ENCODE measurements at places on chromosomes 3 and 15. TPM values are rescaled to one million over a fixed set of nuclear protein-coding genes. Genes with fewer than 3 reads are reported as not detected.

GRCh38 chr3:191804935-191805334, 344.0 kb downstream of the PYDC2 start:
- no peaks in the 10 kb centered on the region for H3K36me3 ChIP-seq
- H3K27me3 ChIP-seq, result no peaks in the 10 kb centered on the region
- no peak for DNase-seq
- H3K27ac ChIP-seq, result no peak overlapping the region

The MKRN3 gene
- 2.1 TPM for total RNA-seq

The ZNF660 gene
- 0.21 TPM for total RNA-seq

DNA sequence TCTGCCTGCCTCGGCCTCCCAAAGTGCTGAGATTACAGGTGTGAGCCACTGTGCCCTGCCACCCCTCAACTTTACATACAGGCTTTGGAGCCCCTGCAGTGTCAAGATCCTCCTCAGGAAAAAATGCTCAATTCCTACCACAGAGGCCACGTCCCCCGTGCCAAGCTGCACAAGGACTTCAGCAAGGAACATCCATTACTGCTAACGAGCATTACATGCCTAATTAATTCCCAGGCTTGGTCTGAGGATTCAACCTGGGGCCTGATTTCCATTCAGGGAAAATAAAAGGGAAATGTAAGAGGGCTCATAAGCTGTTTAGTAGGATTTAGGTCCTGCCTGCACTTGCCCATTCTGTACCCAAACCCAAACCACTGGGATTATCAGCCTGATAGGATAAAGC, 161.4 kb downstream of the RAB11A start:
- H3K36me3 ChIP-seq, result no peaks in the 10 kb centered on the region
- H3K27me3 ChIP-seq, result peaks cover 11% of the 10 kb centered on the region
- no peaks in the 10 kb centered on the region for H3K4me1 ChIP-seq
- H3K27ac ChIP-seq, result no peak overlapping the region
- no peak overlapping the region for H3K4me3 ChIP-seq

The XCR1 gene
- 0.05 TPM for total RNA-seq

GRCh38 chr15:79515300-79516027, 83.3 kb downstream of the MINAR1 start:
- no peaks in the 10 kb centered on the region for H3K4me1 ChIP-seq
- H3K36me3 ChIP-seq, result no peaks in the 10 kb centered on the region
- H3K27ac ChIP-seq, result no peak overlapping the region
- H3K4me3 ChIP-seq, result no peak overlapping the region

GRCh38 chr15:77163781-77164384, 93.0 kb upstream of the TSPAN3 start:
- peak overlapping the region; percentile 8 for H3K27ac ChIP-seq
- peaks cover 38% of the 10 kb centered on the region for H3K4me1 ChIP-seq
- H3K36me3 ChIP-seq, result peaks cover 4% of the 10 kb centered on the region
- no peak for DNase-seq
- no peaks in the 10 kb centered on the region for H3K27me3 ChIP-seq

DNA sequence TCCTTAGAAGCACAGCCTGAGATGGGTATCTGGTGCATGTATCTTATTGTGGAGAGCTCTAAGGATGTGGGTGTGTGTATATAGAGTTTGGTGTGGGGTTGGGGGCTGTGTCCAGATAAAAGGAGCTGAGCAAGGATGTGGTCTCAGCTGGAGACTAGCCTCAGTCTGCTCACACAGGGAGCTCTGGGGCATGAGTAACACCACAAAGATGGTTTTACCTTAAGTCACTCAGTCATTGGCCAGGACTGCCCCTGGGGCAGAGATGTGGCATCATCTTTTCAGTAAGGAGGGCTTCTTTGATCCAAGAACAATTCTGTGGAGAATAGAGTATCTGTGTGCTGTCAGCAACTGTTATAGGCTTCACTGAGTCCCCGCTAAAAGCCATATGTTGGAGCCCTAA, 163.4 kb upstream of the NUDT16 start:
- no peaks in the 10 kb centered on the region for H3K36me3 ChIP-seq
- H3K4me1 ChIP-seq, result no peaks in the 10 kb centered on the region
- no peaks in the 10 kb centered on the region for H3K27me3 ChIP-seq

DNA sequence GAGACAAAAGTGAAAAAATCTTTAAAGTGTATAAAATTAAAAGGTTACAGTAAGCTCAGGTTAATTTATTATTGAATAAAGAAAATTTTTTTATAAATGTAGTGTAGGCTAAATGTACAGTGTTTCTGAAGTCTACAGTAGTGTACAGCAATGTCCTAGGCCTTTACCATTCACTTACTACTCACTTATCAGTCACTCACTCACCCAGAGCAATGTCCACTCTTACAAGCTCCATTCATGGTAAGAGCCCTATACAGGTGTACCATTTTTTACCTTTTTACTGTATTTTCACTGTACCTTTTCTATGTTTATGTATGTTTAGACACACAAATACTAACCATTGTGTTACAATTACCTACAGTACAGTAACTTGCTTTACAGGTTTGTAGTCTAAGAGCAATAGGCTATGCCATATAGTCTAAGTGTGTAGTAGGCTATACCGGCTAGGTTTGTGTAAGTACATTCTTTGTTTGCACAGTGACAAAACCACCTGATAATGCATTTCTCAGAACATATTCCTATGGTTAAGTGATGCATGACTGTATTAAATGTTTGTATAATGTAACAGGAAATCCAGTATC, 38.1 kb upstream of the NECTIN3 start:
- no peak overlapping the region for H3K4me3 ChIP-seq
- H3K27me3 ChIP-seq, result no peaks in the 10 kb centered on the region

The LEKR1 gene
- total RNA-seq, result not detected

DNA sequence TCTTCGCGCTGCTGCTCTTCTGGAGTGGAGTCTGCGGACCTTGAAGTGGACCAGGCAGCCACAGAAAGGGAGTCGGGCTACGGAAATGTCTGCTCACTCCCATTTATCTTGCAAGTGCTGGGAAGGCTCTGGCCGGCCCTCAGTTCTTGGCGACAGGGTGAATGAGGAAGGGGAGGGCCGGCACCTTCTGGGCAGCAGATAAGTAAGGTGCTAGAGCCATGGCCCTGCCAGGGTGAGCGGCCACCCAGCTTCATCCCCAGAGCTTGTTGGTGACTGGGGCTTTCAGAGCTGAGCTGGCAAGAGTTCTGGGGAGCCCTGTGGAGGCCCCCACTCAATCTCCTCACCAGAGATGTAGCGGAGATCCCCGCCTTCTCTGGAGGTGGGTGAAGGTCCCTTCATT, 103.5 kb downstream of the ASB7 start:
- no peak overlapping the region for H3K27ac ChIP-seq
- peaks cover 2% of the 10 kb centered on the region for H3K36me3 ChIP-seq
- no peak overlapping the region for H3K4me3 ChIP-seq
- H3K4me1 ChIP-seq, result peaks cover 5% of the 10 kb centered on the region
- DNase-seq, result no peak

GRCh38 chr3:13884851-13885703, 5.2 kb upstream of the WNT7A start:
- peaks cover 34% of the 10 kb centered on the region for H3K27me3 ChIP-seq
- no peak overlapping the region for H3K27ac ChIP-seq
- DNase-seq, result peak; percentile 54
- H3K4me3 ChIP-seq, result no peak overlapping the region
- H3K4me1 ChIP-seq, result no peaks in the 10 kb centered on the region

GRCh38 chr15:69893086-69893485, 204.6 kb downstream of the TLE3 start:
- DNase-seq, result no peak
- H3K36me3 ChIP-seq, result no peaks in the 10 kb centered on the region
- no peak overlapping the region for H3K4me3 ChIP-seq
- H3K27ac ChIP-seq, result no peak overlapping the region

DNA sequence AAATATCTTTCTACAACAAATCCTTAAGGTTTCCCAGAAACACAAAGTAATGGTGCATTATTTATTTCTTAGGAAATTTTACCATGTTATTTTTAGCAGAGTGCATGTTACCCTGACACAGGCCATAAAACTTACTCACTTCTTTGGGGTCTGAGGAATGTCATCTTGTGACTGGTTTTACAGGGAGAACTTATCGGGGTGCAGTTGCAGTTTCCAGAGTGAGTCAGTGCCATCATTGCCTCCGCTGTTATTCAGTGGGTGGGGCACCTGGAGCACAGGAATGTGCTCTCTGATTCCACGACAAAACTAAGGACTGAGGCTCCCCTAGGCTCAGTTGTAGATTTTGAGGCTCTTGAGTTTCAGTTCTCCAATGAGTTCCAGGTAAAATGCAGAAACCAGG, 11.1 kb upstream of the GREM1 start:
- H3K27me3 ChIP-seq, result peaks cover 29% of the 10 kb centered on the region
- peaks cover 2% of the 10 kb centered on the region for H3K36me3 ChIP-seq
- no peak for DNase-seq
- no peak overlapping the region for H3K27ac ChIP-seq
- H3K4me1 ChIP-seq, result no peaks in the 10 kb centered on the region
- H3K4me3 ChIP-seq, result no peak overlapping the region

DNA sequence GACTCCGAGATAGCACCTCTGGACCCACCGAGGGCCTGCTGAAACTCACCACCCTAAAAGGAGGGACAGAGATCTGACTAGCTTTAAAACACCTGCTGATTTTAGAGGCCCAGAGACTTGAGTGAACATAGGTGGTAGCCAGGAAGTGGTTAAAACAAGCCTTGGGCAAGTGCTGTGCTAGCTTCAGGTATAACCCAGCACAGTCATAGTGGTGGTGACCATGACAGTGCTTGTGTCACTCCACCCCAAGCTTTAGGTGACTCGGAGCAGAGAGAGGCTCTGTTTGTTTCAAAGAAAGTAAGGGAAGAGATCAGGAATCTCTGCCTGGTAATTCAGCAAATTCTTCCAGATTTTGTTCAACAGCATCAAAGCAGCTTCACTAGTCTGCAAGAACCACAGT, 641.1 kb upstream of the BCHE start:
- no peaks in the 10 kb centered on the region for H3K27me3 ChIP-seq
- no peaks in the 10 kb centered on the region for H3K4me1 ChIP-seq
- no peak overlapping the region for H3K27ac ChIP-seq
- DNase-seq, result no peak
- H3K36me3 ChIP-seq, result no peaks in the 10 kb centered on the region

- no peak for DNase-seq
- H3K4me3 ChIP-seq, result no peak overlapping the region
- no peaks in the 10 kb centered on the region for H3K36me3 ChIP-seq
Observed at GRCh38 chr3:147462856-147463255, 53.7 kb downstream of the ZIC1 start.

GRCh38 chr15:90046911-90047392, 45.8 kb downstream of the ZNF710 start:
- H3K36me3 ChIP-seq, result no peaks in the 10 kb centered on the region
- no peak overlapping the region for H3K27ac ChIP-seq
- DNase-seq, result no peak
- peaks cover 6% of the 10 kb centered on the region for H3K4me1 ChIP-seq
- no peak overlapping the region for H3K4me3 ChIP-seq
- H3K27me3 ChIP-seq, result no peaks in the 10 kb centered on the region

DNA sequence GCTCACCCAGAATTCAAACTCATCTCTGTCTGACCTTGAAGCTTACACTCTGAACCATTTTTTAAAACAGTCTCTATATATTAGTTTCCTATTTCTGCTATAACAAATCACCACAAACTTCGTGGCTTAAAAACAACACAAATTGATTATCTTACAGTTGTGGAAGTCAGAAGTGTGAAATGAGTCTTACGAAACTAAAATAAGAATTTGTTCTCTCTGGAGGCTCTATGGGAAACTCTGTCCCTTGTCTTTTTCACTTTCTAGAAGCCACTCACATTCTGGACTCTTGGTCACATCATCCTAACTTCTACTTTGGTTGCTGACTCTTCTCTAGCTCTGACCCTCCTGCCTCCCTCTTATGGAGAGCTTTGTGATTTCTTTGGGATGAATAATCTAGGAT, 429.3 kb upstream of the THBS1 start:
- H3K36me3 ChIP-seq, result no peaks in the 10 kb centered on the region
- H3K27ac ChIP-seq, result no peak overlapping the region
- H3K4me3 ChIP-seq, result no peak overlapping the region
- no peak for DNase-seq
- no peaks in the 10 kb centered on the region for H3K4me1 ChIP-seq

GRCh38 chr3:27713078-27713423, 9.1 kb downstream of the EOMES start:
- DNase-seq, result no peak
- H3K4me3 ChIP-seq, result peak overlapping the region; percentile 90
- peaks cover 51% of the 10 kb centered on the region for H3K27me3 ChIP-seq
- H3K4me1 ChIP-seq, result peaks cover 32% of the 10 kb centered on the region
- H3K36me3 ChIP-seq, result peaks cover 13% of the 10 kb centered on the region

DNA sequence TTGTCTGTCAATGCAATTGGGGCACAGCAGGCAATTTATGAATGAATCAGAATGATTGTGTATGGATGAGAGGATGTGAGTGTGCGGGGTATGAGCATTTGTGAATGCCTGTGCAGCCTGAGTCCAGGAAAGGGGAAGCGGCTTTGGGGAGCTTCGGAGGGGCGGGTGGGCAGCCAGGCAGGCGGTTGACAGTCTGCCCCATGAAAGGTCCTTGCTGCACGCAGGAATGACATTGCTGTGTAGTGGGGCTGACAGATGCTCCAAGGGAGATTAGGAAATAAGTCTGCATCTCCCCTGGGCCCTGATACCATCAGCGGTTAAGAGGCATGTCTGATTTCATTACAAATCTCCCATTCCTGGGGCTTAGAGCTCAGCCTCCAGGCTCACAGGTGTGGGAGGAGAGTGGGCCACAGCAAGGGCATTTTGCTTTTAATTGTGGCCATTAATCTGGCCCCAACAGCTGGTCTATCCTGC, 26.4 kb upstream of the TSPAN3 start:
- H3K4me3 ChIP-seq, result no peak overlapping the region
- H3K27me3 ChIP-seq, result peaks cover 8% of the 10 kb centered on the region
- no peaks in the 10 kb centered on the region for H3K36me3 ChIP-seq
- H3K27ac ChIP-seq, result no peak overlapping the region
- no peak for DNase-seq

The MINDY2 gene
- total RNA-seq, result 9.7 TPM

DNA sequence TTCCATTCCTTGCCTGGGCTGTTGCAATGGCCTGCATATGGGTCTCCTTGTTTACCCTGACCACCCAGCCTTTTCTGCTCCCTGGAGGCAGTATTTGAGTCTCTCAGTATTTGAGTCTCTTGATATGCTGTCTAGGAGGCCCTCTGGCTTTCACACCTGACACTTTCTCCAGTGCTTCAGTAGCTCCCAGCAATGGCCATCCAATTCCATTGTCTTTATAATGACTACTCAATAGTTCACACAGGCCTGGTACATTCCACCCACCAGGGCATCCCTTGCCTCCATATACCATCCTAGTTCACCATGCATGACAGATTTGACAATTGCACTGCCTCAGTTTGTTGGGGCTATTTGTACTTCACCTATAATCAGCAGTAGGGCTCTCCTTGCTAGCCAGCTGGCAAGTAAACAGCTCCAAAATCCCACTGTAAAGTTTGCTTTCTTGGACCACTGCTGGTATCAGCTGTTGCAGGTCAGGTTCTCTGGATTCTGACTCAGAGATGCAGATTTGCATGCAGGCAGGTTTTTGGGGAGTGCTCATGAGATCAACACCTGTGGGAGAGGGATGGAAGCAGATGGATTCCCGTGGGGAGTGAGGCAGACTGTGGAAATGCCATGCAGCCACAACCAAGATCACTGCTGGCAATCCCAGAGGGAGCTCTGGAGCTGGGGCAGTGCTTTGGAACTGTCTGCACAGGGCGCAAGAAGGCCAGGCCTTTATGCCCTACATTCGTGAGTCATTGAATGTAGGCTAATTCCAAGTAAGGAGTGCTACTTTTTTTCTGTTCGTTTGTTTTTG, 19.1 kb upstream of the XIRP1 start:
- peaks cover 3% of the 10 kb centered on the region for H3K36me3 ChIP-seq
- H3K4me3 ChIP-seq, result no peak overlapping the region
- peaks cover 20% of the 10 kb centered on the region for H3K27me3 ChIP-seq
- DNase-seq, result no peak
- peaks cover 30% of the 10 kb centered on the region for H3K4me1 ChIP-seq

GRCh38 chr3:118573912-118574311, 460.7 kb downstream of the IGSF11 start:
- H3K4me3 ChIP-seq, result no peak overlapping the region
- no peaks in the 10 kb centered on the region for H3K4me1 ChIP-seq
- no peak for DNase-seq
- no peak overlapping the region for H3K27ac ChIP-seq

Measured in activated T-helper 1 cell treated with anti-CD3 and anti-CD28 coated beads, Interleukin-12 subunit alpha, Interleukin-12 subunit beta, Interleukin-2, Interleukin-4 antibody, amounts not matched to agents 30 ng/mL and 10 ng/mL and 1 ng/mL, durations not matched to agents 14 hours and 24 hours and 36 hours (primary cell).